ENCODE measurements at places on chromosomes 12 and 14.
A peak's percentile ranks its signal among the peaks of the same experiment; 100 is the strongest.

- DNase-seq, result no peak
Measured at GRCh38 chr14:79465651-79466050, 745.7 kb downstream of the DIO2 start.

GRCh38 chr12:113844495-113845210, 121.5 kb downstream of the RBM19 start:
- DNase-seq, result no peak

DNA sequence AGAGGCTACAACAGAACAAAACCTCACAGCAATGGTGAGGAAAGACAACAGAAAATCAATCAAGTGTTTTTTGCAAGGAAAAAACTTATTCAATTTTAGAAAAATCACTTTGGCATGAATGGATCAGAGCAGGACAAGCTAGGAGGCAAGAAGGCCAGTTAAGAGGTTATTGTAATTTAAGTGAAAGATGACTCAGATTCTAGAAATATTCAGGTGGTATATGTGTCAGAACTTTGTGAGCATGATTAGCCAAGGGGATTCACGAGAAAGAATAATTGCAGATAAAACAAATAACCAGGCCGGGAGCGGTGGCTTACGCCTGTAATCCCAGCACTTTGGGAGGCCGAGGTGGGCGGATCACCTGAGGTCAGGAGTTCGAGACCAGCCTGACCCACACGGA, 12.7 kb downstream of the GCH1 start:
- no peak for DNase-seq

- DNase-seq, result no peak
Measured at GRCh38 chr12:75710361-75711069, 199.1 kb upstream of the KRR1 start.

- peak; percentile 55 for DNase-seq
Measured at GRCh38 chr14:99188731-99189191, 83.2 kb downstream of the BCL11B start.

DNA sequence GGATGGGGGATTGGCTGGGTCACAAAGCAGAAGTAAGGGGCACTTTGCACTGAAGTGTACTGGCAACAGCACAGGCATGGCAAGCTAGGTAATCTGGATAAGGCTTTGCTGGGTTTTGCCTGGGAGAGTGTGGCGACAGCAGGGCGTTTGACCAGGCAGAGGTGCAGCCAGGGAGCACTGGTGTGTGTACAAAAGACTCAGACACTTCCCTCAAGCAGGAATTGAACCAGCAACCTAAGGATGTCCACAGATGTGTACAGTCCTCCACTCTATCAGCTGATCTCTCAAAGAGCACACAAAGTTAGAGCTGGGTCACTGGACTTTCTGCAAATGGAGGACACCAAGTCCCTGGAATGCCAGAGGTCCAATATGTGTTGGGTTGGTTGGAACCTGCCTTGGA, 15.4 kb upstream of the RNASE4 start:
- DNase-seq, result no peak

DNA sequence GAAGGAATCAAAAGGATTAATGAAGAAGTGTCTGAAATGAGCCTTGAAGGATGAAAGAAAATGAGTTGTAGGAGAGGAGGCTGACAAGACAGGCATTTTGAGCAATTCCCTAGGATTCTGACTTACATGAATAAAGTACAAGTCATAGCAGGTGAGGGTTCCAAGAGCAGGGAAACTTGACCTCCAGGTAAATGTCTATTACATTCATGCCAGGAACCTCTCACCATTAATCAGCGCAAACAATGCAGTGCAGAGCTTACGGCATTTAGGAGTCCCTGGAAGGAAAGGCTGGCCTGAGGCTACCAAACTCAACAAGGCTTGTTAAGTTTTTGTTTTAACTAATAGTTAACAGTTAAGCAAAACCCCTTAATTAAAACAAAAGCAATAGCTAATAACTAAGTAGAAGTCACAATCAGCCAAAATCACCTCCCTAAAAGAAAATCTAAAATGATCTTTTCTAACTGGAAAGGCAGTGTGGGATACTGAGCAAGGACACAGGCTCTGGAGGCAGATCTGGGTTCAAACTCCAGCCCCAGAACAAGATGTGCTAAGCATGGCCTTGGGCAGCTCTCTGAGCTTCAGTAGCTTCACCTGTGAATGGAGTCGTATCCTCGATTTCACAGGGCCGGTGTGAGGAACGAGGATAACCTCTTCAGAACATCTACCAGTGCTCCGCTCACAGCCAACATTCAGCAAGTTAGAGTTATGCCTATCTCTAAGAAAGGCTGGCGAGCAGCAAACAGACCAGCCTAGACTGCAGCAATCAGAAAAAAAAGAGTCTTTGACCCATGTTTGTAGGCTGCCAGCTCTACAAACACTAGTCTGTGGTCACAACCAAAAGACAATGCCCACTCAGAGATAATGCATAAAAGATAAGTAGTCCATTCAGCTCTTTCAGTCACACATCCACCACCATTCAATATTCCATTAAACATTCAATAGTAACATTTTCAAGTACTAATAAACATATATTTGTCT, 16.9 kb downstream of the PPTC7 start:
- peak; percentile 60 for DNase-seq

DNA sequence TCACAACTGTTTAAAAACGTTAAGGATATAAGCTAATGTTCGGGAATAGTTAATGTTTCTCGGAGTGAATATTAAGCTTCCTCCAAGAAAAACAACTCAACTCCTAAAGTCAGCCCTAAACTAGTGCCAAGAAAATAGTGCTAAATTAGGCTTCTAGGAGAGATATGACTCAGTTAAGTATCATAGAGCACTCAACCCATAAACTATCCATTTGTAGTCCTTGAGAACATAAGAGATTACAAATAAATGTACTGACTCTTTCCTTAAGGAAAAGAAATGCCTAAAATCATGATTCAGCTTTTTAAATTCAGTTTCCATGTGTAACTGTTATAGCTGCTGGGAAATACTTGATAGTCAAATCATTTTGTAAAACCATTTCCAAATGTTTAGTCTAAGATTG, 117.1 kb downstream of the HMGA2 start:
- no peak for DNase-seq

- peak; percentile 29 for DNase-seq
Measured at GRCh38 chr12:128468926-128469325, 202.0 kb downstream of the TMEM132C start.

- DNase-seq, result no peak
Measured at GRCh38 chr12:56713345-56713744, 11.8 kb downstream of the NACA start.

GRCh38 chr12:117140397-117141096, 41.3 kb upstream of the TESC start:
- DNase-seq, result no peak

- no peak for DNase-seq
Measured at GRCh38 chr14:45558183-45558582, 305.2 kb upstream of the MIS18BP1 start.

DNA sequence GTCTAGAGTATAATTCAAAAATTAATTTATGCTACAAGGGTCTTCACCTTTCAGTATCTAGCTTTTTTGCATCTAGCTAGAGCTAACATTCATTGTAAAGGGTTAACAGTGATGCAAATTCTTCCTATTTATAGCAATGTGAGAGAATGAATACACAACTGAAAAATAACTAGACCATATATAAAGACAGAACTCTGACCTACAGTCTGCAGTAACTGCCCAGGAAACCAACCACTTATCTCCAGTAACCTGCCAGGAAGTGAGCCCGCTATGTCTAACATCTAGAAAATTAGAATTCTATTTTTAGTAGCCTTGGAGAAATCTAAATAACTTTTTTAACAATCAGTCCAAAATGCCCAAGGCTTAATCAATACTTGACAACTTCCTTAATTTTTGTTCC, 1021.9 kb downstream of the LRFN5 start:
- DNase-seq, result no peak

GRCh38 chr14:35556548-35556947, 22.6 kb downstream of the INSM2 start:
- no peak for DNase-seq

GRCh38 chr14:23478109-23478759, 8.7 kb downstream of the NGDN start:
- DNase-seq, result peak; percentile 53

DNA sequence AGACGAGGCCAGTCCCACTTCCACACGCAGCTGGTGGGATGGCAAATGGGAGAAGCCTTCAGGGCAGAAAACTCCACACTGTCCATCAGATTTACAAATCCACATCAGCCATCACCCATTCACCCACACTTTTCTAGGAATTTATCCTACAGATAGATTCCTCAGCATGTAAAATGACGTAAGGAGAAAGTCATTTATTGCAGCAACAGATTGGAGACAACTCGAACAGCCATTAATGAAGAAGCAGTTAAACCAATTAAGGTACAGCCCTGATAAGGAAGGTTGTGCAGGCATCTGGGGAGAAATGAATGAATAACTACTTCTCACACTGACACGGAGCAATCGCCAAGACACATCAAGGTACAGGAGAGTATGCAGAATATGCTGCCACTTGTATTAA, 26.2 kb downstream of the PRKAB1 start:
- DNase-seq, result no peak

- DNase-seq, result peak; percentile 38
Measured at GRCh38 chr14:93044121-93044520, 71.6 kb downstream of the ITPK1 start.

GRCh38 chr12:116459916-116460663, 99.1 kb upstream of the MAP1LC3B2 start:
- DNase-seq, result no peak

- DNase-seq, result no peak
Measured at GRCh38 chr14:48127674-48128073, 452.3 kb upstream of the MDGA2 start.

GRCh38 chr12:66127650-66128049, 2.9 kb downstream of the LLPH start:
- DNase-seq, result no peak

DNA sequence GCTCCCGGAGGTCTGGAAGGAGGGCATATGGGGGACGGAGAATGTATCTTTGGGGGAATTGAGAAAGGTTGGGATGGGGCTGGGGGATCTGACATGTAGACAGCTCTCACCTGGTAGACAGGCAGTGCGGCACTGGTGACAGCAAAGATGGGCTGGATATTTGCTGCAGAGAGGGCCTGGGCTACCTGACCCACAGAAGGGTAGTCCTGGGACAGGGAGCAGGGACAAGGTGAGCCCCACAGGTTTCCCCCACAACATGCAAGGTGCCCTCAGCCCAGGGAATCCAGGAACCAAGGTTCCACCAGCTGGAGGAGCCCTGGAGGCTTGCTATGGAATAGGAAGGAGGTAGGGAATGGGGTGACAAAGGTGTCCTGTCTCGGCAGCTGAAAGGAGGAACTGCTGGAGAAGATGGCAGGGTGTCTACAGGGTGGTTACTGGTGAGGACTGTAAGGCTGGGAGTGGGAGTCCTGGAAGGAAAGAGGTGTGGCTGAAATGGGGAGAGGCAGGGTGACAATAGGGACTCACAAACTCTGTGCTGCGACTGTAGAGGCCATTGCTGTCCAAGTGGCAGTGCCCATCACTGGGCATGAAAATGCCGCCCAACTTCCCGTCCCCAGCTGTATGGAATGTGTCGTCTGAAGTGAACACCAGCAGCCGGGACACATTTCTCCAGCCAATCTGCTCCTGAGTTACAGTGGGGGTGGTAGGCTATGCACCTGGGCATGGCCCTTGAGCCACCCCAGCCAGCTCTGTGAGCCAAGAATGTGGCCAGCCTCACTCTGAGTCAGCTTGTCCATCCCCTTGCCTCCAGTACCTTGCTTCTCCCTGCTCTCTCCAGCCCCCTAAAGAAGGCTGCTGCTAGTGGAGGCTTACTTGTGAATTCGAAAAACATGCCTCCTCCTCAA, 11.3 kb downstream of the ITGB7 start:
- no peak for DNase-seq

- no peak for DNase-seq
Measured at GRCh38 chr12:62586850-62587249, 120.2 kb downstream of the MON2 start.

DNA sequence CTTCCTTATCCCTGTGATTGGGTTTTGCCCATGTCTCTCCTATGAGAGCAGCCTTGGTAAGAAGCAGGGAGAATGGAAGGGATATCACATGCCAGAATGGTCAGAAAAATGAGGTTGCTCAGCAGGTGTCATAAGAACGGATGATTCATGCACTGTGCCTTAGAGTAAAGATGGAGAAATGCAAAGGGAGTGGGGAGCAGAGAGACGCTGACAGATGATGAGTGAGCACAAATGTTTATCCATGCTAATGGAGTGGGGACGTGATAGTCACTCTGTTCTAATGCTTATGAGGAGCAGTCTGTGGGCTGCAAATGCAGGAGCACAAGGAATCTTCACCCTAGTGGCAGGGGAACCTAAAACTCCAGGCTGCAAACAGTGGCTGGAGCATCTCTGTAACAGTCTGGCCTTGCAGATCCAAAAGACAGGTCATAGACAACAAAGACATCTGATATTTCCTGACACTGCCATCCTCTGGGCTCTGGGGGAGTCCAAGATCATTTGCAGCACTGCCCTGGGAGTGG, 243.2 kb downstream of the CACNA1C start:
- DNase-seq, result no peak

DNA sequence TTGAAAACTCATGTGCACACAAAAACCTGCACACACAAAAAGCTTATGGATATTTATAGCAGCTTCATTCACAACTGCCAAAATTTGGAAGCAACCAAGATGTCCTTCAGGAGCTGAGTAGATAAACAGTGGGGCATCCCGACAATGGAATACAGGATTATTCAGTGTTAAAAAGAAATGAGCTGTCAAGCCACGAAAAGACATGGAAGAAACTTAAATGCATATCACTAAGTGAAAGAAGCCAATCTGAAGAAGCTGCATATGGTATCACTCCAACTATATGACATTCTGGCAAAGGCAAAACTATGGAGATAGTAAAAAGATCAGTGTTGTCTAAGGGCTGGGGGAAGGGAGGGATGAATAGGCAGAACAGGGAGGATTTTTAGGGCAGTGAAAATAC, 5.2 kb upstream of the TPCN1 start:
- DNase-seq, result no peak

DNA sequence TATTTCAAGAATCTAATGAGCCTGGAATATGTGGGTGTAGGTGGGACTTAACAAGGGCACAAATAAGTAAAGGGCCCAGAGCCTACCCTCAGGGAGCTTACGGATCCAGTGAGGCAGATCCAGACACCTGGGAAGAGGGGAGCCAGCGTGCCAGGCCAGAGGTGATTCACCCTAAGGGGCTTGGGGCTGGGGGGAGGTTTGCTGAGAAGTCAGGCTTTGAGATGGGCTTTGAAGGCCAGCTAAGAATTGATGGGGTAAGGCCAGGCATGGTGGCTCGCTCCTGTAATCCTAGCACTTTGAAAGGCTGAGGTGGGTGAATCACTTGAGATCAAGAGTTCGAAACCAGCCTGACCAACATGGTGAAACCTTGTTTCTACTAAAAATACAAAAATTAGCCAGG, 695 bp upstream of the MMP19 start:
- no peak for DNase-seq

DNA sequence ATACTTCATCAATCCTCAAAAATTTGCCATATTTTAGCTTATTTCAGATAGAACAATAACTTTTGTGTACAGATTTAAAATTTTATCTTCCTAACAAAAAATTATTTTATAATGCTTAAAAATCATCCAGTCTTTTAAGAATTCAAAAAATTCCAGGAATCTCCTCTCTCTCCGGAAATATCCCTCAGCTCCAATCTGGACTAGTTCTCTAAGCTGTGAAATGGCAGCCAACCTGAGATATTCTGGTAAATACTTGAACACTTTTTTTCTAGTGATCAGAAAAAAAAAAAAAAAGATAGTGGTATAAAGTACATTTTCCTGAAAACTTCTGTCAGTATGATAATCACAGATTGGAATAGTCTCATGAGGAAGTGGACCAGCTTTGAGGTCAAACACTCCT, 57.6 kb downstream of the SSPN start:
- no peak for DNase-seq

GRCh38 chr12:41289501-41289900, 101.4 kb downstream of the PDZRN4 start:
- no peak for DNase-seq

- DNase-seq, result no peak
Measured at GRCh38 chr12:114140576-114140975, 174.5 kb upstream of the RBM19 start.
